A172 (cell line): ENCODE measurements at places on chromosomes 13 and 19. TPM values are rescaled to one million over a fixed set of nuclear protein-coding genes. Genes with fewer than 3 reads are reported as not detected.

GRCh38 chr13:46404733-46405100 lies 17.7 kb upstream of the RUBCNL start:
- no peak for DNase-seq

- no peak for DNase-seq
Measured at GRCh38 chr19:18107235-18107634, 9.7 kb downstream of the MAST3 start.

- DNase-seq: no peak
Measured at GRCh38 chr13:31242367-31242766, 42.6 kb downstream of the B3GLCT start.

DNA sequence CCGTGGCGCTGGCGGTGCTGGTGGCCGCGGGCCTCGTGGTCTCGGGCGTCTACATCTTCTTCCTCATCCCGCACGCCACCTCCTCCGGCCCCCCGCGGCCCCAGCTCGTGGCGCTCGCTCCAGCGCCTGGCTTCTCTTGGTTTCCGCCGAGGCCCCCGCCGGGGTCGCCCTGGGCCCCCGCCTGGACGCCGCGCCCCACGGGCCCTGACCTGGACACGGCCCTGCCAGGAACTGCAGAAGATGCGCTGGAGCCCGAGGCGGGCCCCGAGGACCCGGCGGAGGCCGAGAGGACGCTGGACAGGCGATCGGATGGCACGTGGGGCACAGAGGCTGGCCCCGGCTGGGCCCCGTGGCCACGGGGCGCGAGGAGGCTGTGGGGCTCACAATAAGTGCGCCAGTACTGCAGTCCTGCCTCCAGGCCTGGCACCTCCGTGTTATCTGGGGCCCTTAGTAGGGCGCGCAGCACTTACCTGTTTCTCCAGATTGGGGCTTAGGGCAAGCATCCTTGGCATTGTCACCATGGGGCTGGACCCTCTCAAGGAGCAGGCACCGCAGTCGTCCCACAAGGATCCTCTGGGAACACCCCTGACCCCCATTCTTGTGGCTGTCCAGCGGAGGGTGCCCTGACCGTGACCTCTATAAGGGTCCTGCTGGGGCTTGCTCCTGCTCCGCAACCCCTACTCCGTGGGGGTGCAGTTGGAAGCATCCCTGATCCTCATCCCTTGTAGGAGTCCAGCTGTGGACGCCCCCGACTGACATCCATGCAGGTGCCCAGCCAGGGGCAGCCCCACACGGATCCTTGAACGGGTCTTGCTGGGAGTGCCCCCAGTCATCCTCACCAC lies 1.5 kb downstream of the RNF225 start:
- DNase-seq: no peak

IRGC gene
- total RNA-seq: not detected in 2 replicates

ZNF540 gene
- total RNA-seq: 0.07 and 0.14 TPM in 2 replicates

GRCh38 chr13:93559718-93560117 lies 333.1 kb downstream of the GPC6 start:
- DNase-seq: peak; percentile 91

FBN3 gene
- total RNA-seq: 0.62 TPM in 1 of 2 replicates, not detected in the other

MCEMP1 gene
- total RNA-seq: not detected in 2 replicates

DNA sequence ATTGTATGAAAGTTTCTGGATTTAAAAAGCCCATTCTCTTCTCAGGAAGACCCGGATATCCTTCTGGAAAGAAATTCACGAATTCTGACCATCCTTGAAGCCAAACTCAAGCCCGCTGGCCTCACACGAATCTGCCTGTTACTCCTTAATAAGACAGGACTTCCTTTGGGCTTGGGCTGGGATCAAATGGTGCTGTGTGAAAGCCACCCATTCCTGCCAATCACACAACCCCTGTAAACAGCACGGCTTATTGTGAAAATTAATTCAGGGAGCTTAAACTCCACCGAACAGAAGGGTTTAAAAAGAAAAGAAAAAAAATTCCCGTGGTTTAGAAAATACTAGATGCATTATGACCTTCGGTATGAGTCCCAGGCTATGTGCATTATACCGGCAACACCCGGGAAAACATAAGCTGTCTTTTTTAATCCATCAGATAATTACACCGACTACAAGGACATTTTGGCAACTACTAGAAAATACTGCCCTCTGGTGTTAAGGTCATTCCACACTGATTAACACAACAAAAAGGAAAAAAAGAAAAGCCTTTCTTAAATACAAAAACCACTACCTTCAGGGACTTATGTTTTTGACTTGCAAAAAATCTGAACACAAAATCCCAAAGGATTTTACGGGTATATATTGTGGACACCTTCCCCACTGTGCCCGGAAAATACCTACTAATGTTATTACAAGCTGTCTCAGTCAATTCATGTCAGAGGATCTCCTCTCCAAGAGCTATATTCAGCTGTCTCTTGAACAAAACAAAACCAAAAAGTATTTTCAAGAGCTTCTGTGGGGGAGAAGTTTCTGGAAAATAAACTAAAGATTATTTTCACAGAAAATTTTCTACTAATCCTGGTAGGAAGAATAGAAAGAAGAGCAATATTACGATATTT lies 76.0 kb upstream of the LSM14A start:
- DNase-seq: peak; percentile 72

DNA sequence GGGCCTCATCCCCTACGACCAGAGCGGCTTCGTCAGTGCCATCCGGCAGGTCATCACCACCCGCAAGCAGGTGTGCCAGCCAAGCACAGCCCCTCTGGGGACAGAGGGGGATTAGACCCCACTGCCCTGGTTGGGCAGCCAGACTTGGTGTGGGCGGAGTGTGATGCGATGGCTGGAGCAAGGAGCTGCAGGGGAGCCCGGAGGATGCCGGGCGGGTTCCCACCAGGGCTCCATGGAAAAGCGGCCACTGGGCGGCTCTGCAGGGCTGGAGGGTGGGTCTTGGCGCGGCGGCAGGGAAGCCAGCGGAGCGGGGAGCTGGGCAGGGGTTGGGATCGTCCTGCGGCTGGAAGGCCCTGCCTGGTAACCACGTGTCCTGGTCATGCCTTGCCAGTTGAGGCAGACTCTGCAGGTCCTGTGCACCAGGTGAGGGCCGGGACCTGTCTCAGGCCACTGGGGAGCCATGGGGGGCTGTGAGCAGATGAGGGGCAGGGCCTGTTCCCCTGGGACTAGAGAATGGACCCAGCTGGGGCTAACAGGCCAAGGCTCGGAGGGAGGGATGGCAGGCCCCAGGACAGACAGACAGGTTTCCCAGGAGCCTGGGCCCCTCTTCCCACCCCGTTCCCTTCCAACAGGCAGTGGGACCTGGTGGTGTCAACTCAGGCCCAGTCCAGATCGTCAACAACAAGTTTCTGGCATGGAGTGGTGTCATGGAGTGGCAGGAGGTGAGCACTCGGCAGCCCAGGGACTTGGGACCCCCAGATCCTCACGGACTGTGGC lies 6.3 kb downstream of the PTOV1 start:
- DNase-seq: no peak

SLC7A10 gene
- not detected in 2 replicates for total RNA-seq

CYP2A6 gene
- total RNA-seq: not detected in 2 replicates

DNA sequence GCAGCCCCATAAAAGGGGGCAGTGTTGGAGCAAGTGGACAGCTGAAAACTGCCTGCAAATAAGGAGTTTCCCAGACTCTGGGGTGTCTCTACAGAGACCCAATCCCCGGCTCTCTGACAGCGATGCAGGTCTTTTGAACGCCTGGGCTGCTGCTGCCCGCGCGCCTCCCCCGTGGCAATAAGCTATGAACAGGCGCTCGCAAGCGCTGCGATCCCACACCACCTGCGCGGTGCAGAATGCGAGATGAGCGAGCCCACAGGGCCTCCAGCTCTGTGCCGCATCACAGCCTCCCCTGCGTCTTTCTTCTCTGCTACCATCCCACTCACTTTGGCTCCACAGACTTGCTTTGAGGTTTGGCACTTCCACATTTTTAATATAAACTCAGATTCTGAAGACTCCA lies 62.3 kb downstream of the KCTD15 start:
- no peak for DNase-seq

ZNF560 gene
- not detected in 2 replicates for total RNA-seq

GRCh38 chr13:112619730-112620631 lies 32.0 kb upstream of the TUBGCP3 start:
- peak; percentile 18 for DNase-seq

GRCh38 chr13:97261254-97262005 lies 39.3 kb downstream of the MBNL2 start:
- no peak for DNase-seq

NLRP5 gene
- total RNA-seq: 0.24 TPM in 1 of 2 replicates, not detected in the other

DNA sequence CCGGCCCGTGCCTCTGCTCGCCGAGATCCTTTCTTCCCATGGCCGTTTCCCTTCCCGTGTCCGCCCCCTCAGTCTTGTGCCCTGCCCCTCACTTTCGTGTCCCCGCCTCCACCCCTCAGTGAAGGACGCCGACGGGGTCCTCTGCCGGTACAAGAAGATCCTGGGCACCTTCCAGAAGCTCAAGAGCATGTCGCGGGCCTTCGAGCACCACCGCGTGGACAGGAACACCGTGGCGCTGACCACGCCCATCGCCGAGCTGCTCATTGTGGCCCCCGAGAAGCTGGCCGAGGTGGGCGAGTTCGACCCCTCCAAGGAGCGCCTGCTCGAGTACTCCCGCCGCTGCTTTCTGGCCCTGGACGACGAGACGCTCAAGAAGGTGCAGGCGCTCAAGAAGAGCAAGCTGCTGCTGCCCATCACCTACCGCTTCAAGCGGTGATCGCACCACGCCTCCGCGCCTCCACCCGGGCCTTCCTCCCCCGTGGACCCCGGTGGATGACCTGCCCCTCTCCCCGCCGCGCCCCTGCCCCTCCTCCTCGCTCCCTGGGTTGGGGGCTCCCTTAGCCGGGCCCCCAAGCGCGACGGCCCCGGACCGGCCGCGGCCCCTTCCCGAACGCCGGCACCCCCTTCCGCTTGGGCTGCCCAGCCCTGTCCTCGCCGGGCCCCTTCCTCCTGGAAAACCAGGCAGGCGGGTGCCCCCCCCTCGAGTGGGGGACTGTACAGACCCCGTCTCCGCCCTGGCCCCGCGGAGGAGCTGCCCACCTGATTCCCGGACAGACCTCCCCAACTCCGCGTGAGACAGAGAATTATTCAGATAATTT lies 2.3 kb upstream of the U2AF2 start:
- no peak for DNase-seq

KLK4 gene
- not detected in 2 replicates for total RNA-seq

DNA sequence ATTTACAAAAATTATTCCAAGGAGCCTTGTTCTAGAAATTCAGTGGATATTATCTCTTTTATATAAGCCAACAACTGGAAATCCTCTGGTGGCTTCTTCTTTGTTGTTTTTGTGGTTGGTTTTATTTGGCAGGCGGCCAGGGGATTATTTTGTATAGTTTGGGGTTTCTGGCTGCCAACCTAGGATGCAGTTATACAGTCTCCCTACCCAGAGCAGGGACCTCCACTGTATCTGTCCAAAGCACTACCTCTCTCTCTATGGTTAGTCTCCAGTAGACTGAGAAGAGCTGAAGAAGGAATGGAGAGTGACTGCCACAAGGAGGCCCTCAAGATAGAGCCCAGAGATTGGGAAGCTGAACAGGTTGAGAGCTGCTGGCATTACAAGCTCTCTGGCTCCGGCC lies 80.2 kb downstream of the ZAR1L start:
- no peak for DNase-seq

RGCC gene
- not detected in 2 replicates for total RNA-seq

DNA sequence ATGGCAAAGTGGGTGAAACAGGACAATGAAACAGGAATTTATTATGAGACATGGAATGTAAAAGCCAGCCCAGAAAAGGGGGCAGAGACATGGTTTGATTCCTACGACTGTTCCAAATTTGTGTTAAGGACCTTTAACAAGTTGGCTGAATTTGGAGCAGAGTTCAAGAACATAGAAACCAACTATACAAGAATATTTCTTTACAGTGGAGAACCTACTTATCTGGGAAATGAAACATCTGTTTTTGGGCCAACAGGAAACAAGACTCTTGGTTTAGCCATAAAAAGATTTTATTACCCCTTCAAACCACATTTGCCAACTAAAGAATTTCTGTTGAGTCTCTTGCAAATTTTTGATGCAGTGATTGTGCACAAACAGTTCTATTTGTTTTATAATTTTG lies 8.6 kb downstream of the CLN5 start:
- no peak for DNase-seq

GRCh38 chr13:95588721-95589120 lies 36.2 kb downstream of the CLDN10 start:
- no peak for DNase-seq

GRCh38 chr19:347946-348861 lies 3.6 kb upstream of the MIER2 start:
- peak; percentile 65 for DNase-seq

- peak; percentile 71 for DNase-seq
Measured at GRCh38 chr13:46341112-46341711, 45.8 kb downstream of the RUBCNL start.

- no peak for DNase-seq
Measured at GRCh38 chr19:13052447-13053175, 50.0 kb downstream of the LYL1 start.
